GF-D8 (cell line): ENCODE measurements at places on chromosomes 6 and 20.

- no peak for DNase-seq
Measured at GRCh38 chr6:44053760-44054556, 73.3 kb downstream of the MRPL14 start.

- DNase-seq: no peak
Measured at GRCh38 chr6:39378960-39379425, 56.5 kb upstream of the KCNK16 start.

DNA sequence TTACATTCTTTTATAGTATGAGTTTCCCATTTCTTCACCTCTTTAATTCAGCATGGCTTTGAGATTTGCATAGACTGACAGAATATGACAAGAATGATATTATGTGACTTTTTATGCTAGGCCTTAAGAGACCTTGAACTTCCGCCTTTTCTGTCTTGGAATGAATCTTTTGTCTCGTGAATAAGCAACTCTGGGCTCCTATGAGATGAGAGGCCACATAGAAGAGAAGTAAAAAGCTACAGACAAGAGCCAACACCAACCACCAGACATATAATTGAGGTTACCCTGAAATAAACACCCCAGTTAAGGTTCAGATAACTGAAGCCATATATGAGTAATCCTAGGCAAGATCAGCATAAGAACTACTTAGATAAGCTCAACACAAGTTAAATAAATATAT lies 600.8 kb downstream of the MEI4 start:
- DNase-seq: no peak

GRCh38 chr6:121297694-121298093 lies 36.6 kb downstream of the TBC1D32 start:
- peak; percentile 76 for DNase-seq

DNA sequence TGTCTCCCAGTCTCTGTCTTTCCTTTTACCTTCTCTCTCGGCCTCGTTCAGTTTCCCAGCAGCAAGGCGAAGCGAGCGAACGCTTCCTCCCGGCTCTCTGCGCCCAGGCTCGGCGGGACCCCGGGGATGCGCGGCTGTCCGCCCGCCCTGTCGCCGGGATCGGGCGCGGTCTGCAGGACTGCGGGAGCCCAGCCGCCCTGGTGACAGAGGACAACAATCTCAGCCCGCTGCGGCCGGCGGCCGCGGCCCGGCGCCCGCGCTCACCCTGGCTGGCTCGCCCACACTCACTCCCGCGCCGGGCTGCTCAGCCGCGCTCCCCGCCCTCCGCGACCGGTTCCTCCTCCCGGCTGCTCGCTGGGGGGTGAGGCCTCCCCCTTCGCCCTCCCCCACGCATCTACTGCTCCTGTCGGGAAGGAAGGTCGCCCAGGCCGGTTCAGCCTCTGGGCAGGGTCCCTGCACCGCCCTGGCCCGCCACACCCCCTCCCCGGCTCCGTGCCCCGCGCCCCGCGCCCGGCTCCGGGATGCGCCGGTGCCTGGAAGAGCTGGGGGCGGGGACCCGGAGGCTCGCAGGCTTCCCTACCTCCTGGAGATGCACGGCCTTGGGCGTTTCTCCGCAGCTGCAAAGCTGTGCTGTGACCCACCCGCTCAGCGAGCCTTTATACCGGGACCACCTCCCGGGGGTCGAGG lies 410 bp downstream of the SYNE1 start:
- no peak for DNase-seq

- no peak for DNase-seq
Measured at GRCh38 chr6:70380252-70380651, 33.1 kb upstream of the FAM135A start.

DNA sequence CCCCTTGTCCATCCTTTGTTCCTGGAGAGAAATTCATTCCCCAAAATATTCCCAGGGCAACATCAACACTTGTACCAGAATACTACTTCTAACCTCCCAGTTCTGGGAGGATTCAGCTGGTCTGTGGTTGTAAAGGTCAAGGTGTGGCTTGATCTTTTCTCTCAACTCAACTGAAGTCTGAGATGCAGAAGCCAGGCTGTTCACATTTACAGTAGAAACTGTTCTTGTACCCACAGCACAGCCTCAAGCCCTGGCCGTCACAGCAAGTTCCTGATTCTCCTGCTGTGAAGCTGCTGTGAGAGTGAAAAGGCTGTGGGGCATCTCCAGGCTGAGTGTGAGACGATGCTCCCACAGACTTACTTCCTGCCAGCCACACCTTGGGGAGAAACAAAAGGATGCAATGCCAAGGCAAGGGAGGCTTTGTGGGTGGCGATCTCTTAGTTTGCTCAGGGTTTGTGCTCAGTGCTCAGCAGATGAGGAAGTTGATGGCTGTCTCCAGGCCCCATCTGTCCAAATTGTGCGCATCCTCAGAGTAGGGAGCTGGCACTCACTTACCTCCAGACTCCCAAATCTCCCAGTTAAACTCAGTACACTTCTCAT lies 143.9 kb upstream of the FOXA2 start:
- DNase-seq: no peak

DNA sequence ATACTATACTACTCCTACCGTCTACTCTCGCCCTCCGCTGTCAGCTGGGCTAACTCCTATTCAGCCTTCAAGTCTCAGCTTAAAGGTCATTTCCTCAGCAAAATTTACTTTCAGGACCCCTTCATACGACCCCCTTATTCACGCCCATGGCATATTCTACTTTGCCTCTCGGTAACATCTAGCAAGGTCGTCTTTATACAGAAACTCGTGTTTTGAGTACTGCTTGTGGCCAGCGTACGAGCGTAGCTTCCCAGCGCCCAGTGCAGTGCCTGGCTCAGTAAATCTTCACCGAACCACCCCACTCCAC lies 546 bp downstream of the CRNKL1 start:
- no peak for DNase-seq

DNA sequence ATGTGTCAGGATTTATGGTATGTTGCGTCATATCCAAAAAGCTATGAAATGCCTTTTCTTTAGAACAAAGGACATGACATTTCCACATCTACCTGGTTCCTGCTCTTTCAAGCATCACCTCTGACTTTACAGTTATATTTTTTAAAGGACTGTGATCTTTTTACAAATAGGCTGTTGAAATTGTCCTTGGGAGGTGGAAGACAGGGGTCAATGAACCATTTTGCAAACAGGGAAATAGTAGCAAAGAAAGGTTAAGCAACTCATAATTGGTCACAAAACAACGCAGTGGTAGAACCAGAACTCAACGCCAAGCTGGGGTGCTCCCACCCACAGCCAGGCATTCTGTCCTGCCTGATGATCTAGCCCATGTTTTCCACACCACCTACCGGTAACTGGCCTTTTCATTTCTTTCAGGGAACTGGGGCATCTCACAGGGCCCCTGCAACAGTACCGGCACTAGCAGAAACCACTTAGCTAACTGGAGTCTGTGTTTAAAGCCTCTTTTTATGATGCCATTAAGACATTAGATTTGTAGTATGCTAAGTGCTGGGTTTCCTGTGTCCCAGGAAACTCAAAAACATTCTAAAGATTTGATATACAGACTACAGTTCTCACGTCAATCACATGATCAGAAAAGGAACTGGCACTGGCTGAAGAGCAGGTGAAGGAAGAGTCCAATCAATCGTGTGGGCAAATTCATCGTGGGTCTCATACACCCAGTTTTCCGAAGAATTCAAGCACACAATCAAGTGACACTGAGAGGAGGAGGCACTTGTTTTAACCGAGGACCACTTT lies 13.9 kb downstream of the ZNF217 start:
- DNase-seq: peak; percentile 70

DNA sequence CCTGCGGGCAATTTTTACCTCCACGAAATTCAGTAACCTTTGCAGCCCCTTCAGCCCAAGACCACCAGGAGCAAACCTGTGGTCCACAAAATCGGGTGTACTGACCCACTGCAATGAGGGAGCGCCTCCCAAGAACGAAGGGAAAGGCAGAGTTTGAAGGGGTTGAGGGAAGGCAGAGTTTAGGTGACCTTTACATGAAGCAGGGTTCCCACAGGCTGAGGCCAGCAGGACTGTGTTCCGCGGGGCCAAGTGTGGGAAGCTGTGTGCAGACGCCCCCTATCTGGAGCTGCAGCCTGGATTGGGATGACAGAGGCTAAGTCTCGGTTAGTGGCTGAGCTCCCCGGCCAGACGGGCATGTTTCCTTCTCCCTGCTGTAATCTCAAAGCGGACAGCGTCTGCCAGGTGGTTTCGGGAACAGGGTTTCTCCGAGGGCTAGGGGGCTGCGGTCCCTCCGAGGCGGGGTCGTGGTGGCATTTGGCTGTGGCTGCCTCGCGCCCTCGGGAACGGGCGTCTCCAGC lies 826 bp upstream of the PYGB start:
- DNase-seq: peak; percentile 4

GRCh38 chr6:68709882-68710281 lies 74.8 kb downstream of the ADGRB3 start:
- no peak for DNase-seq

GRCh38 chr6:143605906-143606521 lies 71.8 kb upstream of the PHACTR2 start:
- DNase-seq: no peak

DNA sequence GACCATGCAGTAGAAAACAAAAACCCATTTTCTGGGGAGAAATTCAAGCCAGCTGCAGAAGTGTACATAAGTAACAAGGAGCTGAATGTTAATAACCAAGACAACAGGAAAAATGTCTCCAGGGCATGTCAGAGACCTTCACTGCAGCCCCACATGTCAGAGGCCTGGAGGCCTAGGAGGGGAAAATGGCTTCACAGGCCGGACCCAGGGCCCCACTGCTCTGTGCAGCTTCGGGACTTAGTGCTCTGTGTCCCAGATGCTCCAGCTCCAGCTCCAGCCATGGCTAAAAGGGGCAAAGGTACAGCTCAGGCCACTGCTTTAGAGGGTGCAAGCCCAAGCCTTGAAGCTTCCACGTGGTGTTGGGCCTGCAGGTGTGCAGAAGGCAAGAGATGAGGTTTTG lies 43.6 kb downstream of the HACE1 start:
- DNase-seq: no peak

DNA sequence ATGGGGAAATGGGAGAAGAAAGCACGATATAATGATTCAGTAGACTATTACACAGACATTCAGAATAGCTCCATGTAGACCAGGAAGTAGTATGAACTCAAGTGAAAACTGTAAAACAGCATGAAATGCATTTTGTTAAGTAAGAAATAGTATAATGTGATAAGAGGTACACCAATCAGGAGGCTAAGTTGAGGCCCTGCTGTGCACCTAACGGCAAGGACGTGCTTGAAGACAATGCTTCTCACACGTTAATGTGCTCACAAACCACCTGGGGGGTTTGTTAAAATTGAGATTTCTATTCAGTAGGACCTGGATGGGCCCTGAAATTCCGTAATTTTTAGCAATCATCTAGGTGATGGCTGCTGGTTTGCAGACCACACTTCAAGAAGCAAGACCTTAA lies 178.9 kb upstream of the SULF2 start:
- DNase-seq: no peak
